Stimulated activated CD4-positive, alpha-beta T cell treated with anti-CD3 and anti-CD28 coated beads, Interleukin-4, amount 100 ng/mL, for 1 hour (primary cell): ENCODE measurements at places on chromosomes 7 and 10.

- DNase-seq = no peak
Measured at GRCh38 chr10:126247446-126247975, 140.8 kb downstream of the ADAM12 start.

DNA sequence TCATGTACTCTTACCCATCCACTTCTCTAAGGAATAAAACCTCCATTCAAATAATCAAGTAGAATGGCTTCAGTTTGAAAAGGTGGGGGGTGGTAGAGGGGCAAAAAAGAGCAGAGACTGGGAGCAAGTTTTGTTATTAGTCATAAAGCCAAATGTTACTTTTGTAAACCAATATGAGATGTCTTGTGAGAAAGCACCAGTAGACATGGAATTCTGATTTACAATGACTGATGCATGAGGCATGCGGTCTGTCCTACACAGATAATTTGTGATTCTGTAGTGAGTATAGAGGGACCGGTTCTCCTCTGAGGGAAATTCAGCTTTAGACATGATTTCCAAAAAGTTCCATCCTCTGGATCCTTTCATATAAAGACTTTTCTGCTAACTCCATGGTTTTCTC lies 12.9 kb upstream of the ABCA13 start:
- DNase-seq = no peak

- no peak for DNase-seq
Measured at GRCh38 chr7:116337800-116338199, 127.5 kb downstream of the TES start.

- no peak for DNase-seq
Measured at GRCh38 chr7:85529201-85529600, 342.3 kb upstream of the SEMA3D start.

DNA sequence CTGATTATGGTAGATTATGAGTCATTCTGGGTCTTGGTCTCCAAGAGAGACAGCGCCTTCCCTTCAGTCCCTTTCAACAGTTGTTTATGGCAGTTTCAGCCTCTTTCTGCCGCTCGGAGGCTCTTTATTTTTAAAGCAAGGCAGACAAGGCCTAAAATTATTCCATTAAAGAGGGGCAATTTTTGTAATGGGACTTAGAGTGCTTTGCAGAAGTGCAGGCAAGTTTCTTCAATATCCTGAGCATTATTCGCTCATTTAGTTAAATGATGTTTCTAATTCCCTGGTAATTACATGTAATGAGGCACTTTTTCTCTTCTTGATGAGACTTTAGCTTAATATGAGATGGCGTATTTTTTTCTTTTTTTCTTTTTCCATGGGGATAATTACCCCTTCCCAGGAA lies 33.6 kb downstream of the BUB3 start:
- DNase-seq = no peak

DNA sequence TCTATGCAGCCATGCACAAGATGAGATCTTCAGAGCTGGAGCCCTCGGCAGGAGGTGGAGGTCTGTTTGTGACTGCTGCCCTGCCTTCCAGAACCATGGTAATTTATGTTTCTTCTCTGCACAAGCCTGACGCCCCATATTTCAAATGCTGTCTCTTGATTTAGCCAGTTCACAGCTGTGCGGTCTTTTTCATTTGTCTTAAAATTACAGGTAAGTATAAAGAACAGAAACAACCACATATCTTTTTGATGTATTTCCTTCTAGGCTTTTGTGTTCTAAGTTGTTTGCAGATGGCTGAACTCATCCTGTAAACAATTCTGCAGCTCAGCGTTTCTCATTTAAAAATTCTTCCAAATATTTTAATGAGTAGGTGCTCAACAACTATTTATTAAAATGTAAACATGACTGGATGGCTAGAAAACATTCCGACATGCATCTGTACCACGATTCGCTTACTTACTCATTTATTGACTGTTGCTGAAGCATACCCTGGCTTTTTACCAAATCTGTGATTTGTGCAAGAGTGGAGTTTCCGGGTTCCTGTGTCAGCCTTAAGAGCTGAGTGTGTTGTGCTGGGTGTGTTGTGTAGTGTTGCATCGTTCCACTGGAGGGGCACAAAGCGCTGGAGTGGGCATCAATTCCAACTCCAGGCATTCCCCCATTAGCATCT lies 58.9 kb downstream of the PIP4K2A start:
- DNase-seq = no peak

DNA sequence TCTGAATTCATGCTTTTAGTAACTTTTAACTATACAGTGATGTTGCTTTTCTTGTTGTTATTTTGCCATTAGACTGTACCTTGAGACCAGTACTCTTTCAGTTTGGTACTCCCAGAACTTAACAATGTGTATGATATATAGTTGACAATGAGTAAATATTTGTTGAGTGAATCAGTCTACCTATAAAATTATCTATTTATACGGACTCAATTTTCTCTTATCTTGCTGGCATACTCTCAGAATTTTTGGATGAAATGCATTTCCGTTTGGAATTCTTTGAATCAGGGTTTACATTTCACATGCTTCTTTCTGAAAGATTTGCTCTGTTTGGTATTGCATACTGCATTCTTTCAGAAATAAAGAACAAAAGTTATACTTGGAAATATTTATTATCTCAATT lies 47.8 kb upstream of the LRRC17 start:
- no peak for DNase-seq

GRCh38 chr10:112761256-112761655 lies 188.8 kb upstream of the TCF7L2 start:
- DNase-seq = no peak

DNA sequence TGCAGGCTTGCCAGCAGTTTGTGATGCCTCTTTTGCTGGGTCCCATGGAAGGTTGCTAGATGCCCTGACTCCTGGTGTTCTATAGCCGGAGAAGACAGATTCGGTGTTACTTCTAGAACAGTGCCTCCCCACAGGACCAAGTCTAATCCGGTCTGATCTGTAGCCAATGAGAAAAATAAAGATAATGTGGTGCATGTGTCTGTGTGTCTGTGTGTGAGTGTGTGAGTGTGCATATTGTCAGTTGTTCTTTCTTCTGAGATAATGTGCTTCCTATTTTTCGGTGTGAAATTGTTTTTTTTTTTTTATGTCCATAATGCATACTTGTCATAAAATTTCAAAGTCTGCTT lies 29.7 kb upstream of the ZNRF2 start:
- DNase-seq = no peak

GRCh38 chr10:25078658-25079431 lies 62.4 kb downstream of the THNSL1 start:
- no peak for DNase-seq

DNA sequence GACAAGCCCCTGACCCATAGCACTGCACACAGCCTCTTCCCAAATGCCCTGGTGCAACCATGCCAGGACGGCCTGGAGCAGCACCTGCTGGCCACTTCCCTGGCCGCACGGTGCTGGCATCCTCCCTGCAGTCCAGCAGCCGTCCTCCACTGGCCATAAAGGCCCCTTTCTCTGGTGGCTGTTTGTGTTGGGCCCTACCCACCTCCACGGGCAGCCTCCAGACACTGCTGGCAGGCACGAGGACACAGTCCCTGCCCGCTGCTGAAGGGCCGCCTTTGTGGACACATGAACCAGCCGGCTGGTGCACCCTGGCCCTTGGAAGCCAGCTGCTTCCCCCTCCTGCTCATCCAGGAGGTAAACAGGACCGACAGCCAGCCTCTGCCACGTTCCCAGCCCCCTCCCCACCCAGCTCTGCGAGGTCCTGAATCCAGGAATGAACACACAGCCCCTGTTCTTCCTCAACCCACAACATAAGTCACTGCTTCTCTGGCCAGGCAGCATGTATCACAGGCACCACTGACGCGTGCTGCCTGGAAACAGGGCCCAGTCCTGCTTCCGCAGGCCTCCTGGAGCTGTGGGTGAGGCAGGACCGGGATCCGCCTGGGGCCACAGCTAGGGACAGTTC lies 43.8 kb downstream of the SPOCK2 start:
- no peak for DNase-seq

- no peak for DNase-seq
Measured at GRCh38 chr7:3028758-3029093, 14.9 kb downstream of the CARD11 start.

- DNase-seq = no peak
Measured at GRCh38 chr7:106022193-106022821, 59.2 kb downstream of the CDHR3 start.

- no peak for DNase-seq
Measured at GRCh38 chr7:102943423-102944169, 30.8 kb downstream of the LRRC17 start.

- no peak for DNase-seq
Measured at GRCh38 chr10:37535459-37536246, 321.8 kb downstream of the ZNF248 start.

DNA sequence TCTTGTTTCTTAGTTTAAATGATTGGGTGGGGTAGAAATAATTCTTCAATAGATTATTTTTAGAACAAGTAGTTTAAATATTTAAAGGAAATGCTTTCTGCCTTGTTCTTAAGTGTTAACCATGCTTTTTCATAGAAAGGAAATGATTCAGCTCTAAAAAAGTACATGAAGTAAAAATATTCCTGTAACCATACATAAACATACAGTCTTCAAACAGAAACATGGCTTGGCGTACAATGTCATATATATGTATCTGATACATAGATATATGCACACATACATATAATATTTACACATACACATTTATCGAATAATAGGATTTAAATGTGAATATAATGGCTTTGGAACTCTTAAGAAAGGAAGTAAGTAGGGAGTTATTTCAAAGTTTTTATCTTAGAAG lies 84.4 kb downstream of the RUNDC3B start:
- DNase-seq = no peak

DNA sequence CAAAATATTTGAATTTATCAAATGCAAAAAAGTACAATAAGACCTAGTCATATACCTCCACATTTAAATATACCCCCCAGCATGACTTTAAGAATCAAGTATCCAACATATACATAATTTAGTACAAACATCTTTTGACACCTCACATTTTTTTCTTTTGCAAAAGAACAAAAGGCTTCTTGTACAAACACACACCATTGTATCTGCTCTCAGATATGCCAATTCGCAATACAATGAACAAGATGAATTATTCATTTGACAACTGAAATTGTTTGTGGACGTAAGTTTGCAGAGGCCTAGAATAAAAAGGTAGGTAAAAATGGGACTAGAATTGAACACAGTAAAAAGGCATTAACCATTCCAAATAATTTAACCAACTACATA lies 154.4 kb downstream of the CACNA2D1 start:
- no peak for DNase-seq

- DNase-seq = no peak
Measured at GRCh38 chr7:69336976-69337375, 261.3 kb upstream of the AUTS2 start.

DNA sequence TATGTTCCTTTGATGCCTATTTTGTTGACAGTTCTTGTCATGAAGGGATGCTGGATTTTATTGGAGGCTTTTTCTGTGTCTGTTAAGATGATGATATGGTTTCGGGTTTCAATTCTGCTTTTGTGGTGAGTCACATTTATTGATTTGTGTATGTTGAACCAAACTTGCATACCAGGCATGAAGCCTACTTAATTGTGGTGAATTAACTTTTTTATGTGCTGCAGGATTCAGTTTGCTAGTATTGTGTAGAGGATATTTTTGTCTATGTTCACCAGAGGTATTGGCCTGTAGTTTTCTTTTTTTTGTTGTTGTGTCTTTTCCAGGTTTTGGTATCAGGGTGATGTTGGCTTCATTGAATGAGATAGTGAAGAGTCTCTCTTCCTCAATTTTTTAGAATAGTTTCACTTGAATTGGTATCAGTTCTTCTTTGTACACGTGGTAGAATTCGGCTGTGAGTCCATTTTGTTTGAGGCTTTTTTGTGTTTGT lies 345.9 kb downstream of the KIF20B start:
- DNase-seq = no peak

GRCh38 chr10:122176232-122177213 lies 94.6 kb upstream of the BTBD16 start:
- no peak for DNase-seq

DNA sequence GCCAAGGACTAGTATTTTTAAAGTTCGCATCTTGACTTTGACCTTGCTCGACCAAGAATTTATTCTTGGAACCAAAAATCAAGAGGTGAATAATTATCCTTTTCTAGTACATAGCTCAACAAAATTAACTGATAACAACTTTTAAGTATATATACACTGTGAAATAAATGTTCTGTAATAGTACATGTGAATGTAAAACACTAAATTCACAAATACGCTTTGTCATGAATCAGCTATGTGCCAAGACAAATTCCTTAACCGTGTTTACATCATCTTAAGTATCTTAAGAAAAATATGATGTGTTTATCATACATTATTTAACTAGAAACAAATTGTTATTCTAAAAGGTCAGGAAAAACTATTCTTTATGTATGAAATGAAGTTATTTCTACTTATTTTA lies 83.3 kb downstream of the CUL2 start:
- no peak for DNase-seq

DNA sequence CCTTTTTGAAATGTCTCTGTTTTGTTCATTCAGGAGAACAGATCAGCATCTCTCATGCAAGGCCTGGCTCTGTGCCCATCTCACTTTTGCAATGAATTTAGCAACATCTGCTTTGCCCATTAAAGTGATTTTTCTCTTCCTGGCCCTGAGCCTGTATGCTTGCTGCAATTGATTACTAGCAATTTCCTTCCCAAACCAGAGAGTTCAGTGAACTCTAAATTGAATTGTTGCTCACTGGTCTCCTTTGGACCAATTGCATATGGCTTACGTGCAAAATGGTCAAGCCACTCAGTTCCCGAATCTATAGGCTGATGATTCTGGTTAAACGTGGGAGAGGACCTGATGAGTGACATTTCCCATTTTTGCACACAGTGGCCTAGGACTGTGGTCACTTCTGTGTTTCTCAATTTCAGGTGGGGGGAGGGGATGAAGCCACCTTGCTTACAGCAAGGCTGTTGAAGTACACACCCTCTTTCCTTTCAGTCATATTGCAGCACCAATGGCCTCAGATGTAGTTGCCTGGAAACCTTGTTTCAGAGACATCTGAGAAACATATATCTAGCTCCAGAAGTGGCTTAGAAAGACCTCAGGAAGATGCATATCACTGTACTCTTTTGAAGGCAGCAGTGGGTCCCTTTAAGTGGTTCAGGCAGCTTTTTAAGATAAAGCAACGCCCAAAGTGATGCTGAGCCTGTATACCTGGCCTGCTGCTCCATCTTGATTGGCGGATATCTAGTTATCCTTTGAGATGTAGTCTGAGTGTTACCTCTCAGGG lies 201.4 kb downstream of the PTEN start:
- no peak for DNase-seq

GRCh38 chr10:58414270-58415041 lies 29.2 kb downstream of the TFAM start:
- no peak for DNase-seq

DNA sequence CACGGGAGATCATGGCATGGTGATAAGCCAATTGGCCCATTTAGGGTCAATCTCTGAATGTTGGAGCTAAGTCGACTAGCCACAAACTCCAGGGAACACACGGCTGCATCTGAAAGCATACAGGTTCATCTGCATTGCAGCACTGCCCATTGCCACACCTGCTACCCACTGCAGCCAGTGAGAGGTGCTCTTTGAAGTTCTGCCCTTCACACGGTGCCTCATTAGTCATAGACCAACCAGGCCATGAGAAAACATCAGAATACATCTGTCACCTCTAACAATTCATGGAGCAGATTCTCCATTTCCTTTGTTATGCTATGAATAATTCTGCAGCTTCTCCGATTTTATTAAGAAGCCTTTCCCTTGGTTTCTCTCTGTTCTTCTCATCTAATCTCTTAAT lies 65.7 kb upstream of the FAM204A start:
- DNase-seq = no peak
